Psoas muscle (tissue), 8 donors: ENCODE measurements at places on chromosomes 5 and 9. TPM values are rescaled to one million over a fixed set of nuclear protein-coding genes. Genes with fewer than 3 reads are reported as not detected.

NUTM2G gene
- 0.01 TPM for polyA plus RNA-seq

FAM169A gene
- polyA plus RNA-seq = not detected

DNA sequence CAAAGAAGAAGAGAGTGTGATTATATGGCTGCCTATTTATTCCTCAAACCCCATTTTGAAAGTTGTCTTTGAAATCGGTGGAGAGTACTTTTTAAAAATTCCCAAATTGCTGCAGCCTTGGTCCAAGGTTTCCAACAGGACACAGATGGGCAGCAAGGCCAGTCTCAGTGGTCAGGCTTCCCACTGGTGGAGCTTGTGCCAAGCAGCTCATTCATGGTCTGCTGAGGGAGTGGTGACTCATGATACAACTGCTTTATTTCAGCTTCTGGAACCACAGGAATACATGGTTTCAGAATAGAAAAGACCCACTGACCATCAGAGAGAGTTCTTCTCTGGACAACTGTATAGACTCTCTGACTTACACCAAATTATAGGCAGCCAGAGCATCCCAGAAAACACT is 673.1 kb upstream of the KLF4 start:
- DNase-seq = no peak

DNA sequence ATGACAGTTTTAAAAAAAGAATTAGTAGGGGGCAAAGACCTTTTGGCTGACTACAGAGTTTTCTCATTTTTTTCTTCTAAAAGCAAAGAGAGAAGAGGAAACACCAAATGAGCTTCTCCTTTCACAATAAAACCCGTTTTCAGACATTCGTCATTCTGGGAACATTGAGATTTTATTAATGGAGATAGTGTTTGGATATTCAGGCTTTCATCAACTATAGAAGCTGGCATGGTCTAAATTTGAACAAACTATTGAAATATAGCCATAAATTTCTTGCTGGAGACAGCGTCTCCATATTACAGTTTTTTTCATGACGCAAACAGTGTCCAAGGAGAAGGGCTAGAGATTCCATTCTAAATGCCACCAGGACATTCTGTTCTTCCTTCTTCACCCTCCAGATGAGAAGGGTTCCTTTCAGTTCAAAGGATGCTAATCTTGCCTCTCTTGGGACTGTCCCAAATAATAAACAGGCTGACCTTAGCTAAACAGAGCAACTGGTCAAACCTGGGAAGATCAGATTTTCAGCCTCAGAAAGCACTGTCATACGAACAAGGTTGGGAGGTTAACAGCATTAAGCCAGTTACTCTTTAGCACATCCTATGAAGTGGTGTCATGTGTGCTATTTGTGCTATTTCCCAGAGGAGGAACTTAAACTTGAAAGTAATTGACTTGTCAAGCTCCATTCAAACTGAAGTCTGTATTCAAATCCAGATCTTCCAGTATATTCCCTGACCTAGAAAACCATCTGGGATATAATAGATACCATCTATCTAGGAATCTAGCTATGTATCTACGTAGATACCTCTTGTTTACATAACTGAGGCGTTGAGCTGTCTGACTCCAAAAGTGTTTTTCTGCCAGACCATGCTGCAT is 125.6 kb downstream of the LPAR1 start:
- no peak for DNase-seq
